Mucosa of gallbladder (tissue), 1 donor: ENCODE measurements at places on chromosomes 4 and X. TPM values are rescaled to one million over a fixed set of nuclear protein-coding genes. Genes with fewer than 3 reads are reported as not detected.

Gene MAB21L2
- 2.0 TPM for total RNA-seq

- no peak for DNase-seq
These were observed 267.2 kb downstream of the FBXO8 start for GRCh38 chr4:174016251-174016650.

GRCh38 chr4:136395212-136395722, 1137.0 kb downstream of the PCDH18 start:
- no peak for DNase-seq

DNA sequence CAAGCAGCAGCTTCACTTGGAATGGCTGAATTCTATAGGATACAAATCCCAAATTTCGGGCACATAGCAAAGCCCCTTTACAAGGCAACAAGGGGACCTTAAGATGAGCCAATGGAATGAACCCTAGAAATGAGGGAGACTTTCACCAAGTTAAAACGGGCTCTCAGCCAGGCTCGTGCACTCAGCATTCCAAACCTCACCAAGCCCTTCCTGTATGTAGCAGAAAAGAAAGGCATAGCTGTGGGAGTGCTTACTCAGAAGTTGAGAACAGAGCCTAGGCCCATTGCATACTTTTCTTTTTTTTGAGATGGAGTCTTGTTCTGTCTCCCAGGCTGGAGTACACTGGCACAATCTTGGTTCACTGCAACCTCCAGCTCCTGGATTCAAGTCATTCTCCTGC, 10.8 kb upstream of the HERC5 start:
- DNase-seq = no peak

Gene CHRNA9
- not detected for total RNA-seq

- no peak for DNase-seq
These were observed 73.5 kb upstream of the RAP2C start for GRCh38 chrX:132292793-132293192.

DNA sequence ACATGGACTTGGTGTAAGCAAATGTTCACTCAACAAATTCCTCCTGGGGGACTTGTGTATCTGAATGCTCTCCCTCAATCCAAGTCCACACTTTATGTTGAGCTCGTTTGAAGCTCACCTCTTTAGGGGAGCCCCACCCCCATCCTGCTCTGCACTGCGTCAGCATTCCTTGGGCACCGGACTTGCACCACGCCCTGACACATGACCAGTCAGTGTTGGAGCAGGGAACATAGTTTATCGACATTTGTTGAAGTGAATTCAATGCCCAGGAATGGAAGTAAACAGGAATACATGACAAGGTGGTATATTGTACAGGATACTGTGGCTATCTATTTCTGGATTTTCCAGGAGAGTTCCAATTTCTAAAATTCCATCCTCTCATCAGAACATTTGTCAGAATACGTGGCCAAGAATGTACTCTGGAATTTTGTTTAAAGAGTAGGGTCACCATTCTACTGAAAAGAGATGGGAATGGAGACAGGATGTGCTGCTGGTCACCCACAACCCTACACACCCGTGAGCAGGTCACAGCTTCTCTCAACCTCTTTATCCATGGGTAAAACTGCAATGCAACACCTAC, 60.0 kb upstream of the LNX1 start:
- DNase-seq = peak; percentile 90
